H4 (cell line): ENCODE measurements at places on chromosomes 6 and 20. TPM values are rescaled to one million over a fixed set of nuclear protein-coding genes. Genes with fewer than 3 reads are reported as not detected.

The DBNDD2 gene
- total RNA-seq = 2.7 and 3.8 TPM in 2 replicates

The MEI4 gene
- total RNA-seq = 0.14 TPM in 1 of 2 replicates, not detected in the other

The SHLD1 gene
- total RNA-seq = 4.3 and 6.3 TPM in 2 replicates

The DXO gene
- total RNA-seq = 11.0 and 13.5 TPM in 2 replicates

The IMPG1 gene
- 0.14 TPM in 1 of 2 replicates, not detected in the other for total RNA-seq

The ACTR5 gene
- total RNA-seq = 5.9 and 10.3 TPM in 2 replicates

The FNDC1 gene
- 0.04 and 0.31 TPM in 2 replicates for total RNA-seq

The DUSP15 gene
- 7.5 and 9.2 TPM in 2 replicates for total RNA-seq

The CALHM4 gene
- total RNA-seq = 0.39 TPM in 1 of 2 replicates, not detected in the other

The ADTRP gene
- 0.74 TPM in 1 of 2 replicates, not detected in the other for total RNA-seq

The SLC17A3 gene
- 0.39 TPM in 1 of 2 replicates, not detected in the other for total RNA-seq

The FOXA2 gene
- 0.80 and 1.6 TPM in 2 replicates for total RNA-seq

The RAMACL gene
- 0.04 and 0.08 TPM in 2 replicates for total RNA-seq

The LRRC73 gene
- 1.0 and 1.8 TPM in 2 replicates for total RNA-seq

The C2 gene
- 0.75 TPM in 1 of 2 replicates, not detected in the other for total RNA-seq

The C6orf163 gene
- 0.12 TPM in 1 of 2 replicates, not detected in the other for total RNA-seq

The HTR1E gene
- total RNA-seq = not detected in 2 replicates

The EPHA7 gene
- total RNA-seq = 1.7 and 5.6 TPM in 2 replicates

The CFAP206 gene
- 0.97 and 1.6 TPM in 2 replicates for total RNA-seq

The RPS10 gene
- total RNA-seq = 3,936 and 4,042 TPM in 2 replicates

The RAET1L gene
- total RNA-seq = 0.14 TPM in 1 of 2 replicates, not detected in the other

The ANGPT4 gene
- 0.53 and 1.3 TPM in 2 replicates for total RNA-seq

The SLC17A2 gene
- total RNA-seq = not detected in 2 replicates

The GRM1 gene
- total RNA-seq = 0.02 and 0.53 TPM in 2 replicates

The BYSL gene
- total RNA-seq = 25.0 and 27.8 TPM in 2 replicates

The HCRTR2 gene
- not detected in 2 replicates for total RNA-seq

The AVP gene
- not detected in 2 replicates for total RNA-seq

The PET117 gene
- 17.0 and 20.3 TPM in 2 replicates for total RNA-seq

The ADGB gene
- not detected in 2 replicates for total RNA-seq

The CNBD2 gene
- 5.2 TPM in 1 of 2 replicates, not detected in the other for total RNA-seq

The FAM83C gene
- total RNA-seq = not detected in 2 replicates

The NECAB3 gene
- total RNA-seq = 15.8 and 22.5 TPM in 2 replicates

The RGS17 gene
- 1.1 and 1.5 TPM in 2 replicates for total RNA-seq

The IER3 gene
- 53.1 and 58.9 TPM in 2 replicates for total RNA-seq

The TINAG gene
- total RNA-seq = not detected in 2 replicates
